Activated CD8-positive, alpha-beta T cell treated with anti-CD3 and anti-CD28 coated beads, Interleukin-2, amount 10 ng/mL, durations not matched to agents 7 days and 5 days (primary cell): ENCODE measurements at places on chromosomes 5 and 9. TPM values are rescaled to one million over a fixed set of nuclear protein-coding genes. Genes with fewer than 3 reads are reported as not detected.

ZFR gene
- 46.3 TPM for total RNA-seq

CCL21 gene
- not detected for total RNA-seq

SLCO6A1 gene
- total RNA-seq: not detected

RLN2 gene
- total RNA-seq: 2.2 TPM

C6 gene
- total RNA-seq: not detected

MAT2B gene
- 74.1 TPM for total RNA-seq

TRIM36 gene
- total RNA-seq: 0.24 TPM

RNF183 gene
- total RNA-seq: not detected

RORB gene
- 0.16 TPM for total RNA-seq

ORM2 gene
- total RNA-seq: not detected

- DNase-seq: no peak
These were observed 44.4 kb downstream of the PRKACG start for GRCh38 chr9:68969538-68969937.

DNA sequence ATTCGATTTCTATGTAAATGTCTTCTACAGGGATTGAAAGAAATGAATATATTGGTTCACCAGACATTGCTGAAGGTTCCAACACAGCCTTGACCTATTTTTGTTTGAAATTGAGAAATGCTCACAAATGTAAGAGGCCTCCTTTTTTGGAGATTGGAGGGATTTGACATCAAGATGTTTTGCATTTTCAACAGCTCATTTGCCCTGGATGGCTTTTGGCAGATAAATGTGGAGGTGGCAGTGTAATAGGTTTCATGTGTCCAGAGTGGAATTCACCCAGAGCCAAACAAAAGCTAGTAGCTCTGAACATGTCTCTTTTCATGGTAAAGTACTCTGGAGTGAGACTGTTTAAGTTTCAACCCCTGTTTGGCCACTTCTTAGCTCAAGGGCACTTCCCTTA is 77.3 kb downstream of the PALM2AKAP2 start:
- no peak for DNase-seq

DNA sequence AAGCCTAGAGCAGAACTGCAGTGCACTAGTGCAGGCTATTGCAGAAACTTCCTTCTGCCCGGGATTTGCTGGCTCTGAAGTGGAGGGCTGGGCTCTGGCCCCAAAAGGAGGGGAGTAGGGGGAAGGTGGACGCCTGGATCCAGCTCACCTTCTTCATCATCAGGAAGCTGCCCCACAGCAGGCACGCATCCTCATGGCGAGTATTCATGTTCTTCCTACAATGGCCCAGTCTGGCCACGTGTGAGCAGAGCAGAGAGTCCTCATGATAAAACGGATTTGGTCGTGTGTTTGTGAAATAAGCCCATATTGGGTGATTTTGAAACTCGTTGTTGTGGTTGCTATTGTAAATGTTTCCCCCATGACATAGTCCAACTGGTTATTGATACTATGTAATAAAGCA is 8.2 kb upstream of the GLIPR2 start:
- no peak for DNase-seq

DNA sequence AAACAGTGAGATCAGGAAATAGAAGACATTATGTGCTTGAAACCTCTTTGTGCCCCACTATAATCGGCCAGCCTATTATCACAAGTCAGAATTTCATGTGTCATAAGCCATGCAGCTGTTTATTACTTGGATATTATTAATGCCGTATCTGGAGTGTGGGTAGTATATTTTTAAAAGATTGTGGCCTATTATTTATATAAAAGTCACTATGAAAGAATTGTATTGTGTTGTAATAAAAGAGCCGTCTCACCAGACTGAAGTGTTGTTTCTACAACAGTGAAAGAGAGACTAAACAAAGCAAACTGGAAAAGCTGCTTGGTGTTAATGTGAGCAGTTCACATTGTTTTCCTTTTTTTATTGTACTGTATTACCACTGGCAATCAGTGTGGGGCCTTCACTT is 449.1 kb downstream of the PSAT1 start:
- DNase-seq: no peak

DNA sequence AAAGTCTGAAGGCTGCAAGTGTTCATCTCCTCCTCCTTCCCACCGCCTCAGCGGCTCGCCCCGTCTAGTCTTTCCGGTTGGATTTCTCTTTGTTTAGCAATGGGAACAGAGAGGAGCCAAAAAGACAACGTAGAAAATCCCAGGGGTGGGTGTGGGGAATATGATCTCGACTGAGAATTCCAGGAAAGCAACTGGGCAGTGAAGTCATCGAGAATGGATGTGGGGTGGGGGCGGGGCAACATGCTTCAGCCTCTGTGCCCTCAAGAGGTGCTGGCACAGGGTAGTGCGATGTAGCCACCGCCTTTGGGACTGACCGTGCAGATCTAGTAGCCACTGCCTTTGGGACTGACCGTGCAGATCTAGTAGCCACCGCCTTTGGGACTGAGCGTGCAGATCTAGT is 12.9 kb downstream of the MSX2 start:
- no peak for DNase-seq

GRCh38 chr9:4327504-4328191 is 27.8 kb upstream of the GLIS3 start:
- DNase-seq: no peak

DNA sequence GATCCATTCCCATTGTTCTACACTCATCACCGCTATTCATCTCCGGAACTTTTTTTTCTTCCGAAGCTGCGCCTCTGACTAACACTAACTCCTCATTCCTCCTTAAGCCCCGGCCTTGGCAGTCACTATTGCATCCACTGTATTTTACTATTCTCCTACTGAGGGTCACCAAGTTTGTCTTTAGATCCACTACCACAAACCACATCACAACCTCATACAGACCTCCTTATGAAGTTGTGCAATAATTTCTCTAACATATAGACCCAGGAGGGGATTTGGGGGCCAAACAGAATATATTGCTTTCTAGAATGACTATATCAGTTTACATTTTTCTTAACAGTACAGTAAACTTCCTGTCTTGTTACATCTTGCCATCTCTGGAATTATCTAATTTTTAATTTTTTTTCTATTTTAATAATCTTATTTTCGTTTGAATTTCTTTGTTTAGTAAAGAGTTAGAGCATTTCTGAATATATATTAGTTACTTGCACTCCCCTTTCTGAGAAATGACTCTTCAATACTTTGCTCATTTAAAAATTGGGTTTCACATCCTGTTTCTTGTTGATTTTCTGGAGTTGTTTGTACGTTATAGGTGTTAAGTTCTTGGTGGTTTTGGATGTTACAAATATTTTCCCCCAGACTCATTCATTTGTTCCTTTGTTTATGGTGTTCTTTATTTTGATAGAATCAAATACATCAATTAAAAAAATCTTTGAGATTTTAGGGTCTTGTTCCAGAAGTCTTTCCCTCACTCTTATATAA is 37.1 kb downstream of the DMRT2 start:
- no peak for DNase-seq

GRCh38 chr5:115467628-115468027 is 76.9 kb downstream of the FEM1C start:
- DNase-seq: no peak

DNA sequence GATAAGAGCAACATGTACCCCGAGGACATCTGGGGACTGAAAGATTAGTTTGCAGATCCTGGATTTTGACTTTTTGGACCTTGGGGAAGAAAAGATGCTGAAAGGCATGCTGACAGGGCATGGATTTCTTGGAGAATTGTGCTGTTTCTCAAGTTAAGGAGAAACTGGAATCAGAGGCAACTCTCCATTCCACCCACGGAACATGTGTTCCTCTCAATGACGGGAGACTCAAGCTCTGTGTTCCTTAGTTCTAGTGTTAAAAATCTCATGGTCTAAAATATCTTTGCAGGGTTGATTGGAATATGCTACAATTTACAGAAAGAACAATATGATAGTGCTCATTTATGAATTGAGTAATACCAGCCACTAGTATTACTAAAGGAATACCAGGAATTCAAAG is 34.4 kb upstream of the CDH12 start:
- no peak for DNase-seq

- no peak for DNase-seq
These were observed 125.5 kb downstream of the TENT4A start for GRCh38 chr5:6838736-6839135.

- DNase-seq: no peak
These were observed 373.6 kb upstream of the SGCD start for GRCh38 chr5:155953335-155953734.

DNA sequence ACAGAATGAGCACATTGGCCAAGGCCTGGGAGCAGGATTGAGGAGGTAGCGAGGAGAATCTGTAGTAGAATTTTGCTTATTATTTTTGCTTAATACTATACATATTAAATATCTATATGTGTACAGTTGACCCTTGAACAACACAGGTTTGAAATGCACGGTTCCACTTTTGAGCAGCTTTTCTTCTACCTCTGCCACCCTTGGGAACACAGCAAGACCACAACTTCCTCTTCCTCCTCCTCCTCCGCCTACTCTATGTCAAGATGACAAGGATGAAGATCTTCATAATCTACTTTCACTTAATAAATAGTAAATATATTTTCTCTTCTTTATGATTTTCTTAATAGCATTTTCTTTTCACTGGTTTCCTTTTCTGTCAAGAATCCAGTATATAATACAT is 541.4 kb downstream of the KCTD16 start:
- DNase-seq: no peak

DNA sequence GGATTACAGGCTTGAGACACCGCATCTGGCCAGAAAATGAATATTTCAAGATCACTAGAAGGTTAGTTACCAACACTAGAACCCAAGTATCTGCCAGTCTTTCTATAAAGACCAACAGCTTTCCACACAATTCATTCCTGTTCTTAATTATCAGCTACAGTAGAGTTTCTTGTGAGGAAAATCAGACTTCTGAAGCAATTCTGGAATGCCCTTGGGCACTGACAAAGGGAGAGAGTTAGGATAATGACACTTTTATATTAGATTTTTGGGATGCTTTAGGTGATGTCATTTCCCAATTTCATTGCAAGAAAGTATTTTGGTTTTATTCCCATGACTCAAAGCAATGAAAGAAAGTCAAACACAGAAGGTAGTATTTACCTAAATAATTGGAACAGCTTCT is 497.0 kb upstream of the TUSC1 start:
- no peak for DNase-seq

DNA sequence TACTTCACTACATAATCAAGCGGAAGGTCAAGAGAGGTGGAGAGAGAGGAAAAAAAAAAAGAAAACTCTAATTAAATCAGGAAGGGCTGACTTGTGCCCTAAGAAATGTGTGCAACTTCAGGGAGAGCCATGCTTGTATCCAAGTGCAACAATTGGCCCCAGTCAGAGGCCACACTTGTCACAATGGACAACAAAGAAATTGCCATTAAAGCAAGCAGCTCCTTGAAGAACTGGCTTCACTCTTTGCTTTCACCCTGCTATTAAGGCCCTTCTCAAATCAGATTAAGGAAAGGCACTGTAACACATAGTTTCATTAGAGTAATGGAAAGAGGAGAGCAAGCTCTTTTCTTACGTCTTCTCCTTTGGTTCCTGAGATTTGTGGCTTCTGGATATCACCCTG is 480.9 kb upstream of the WWC1 start:
- no peak for DNase-seq

GRCh38 chr5:131379723-131380122 is 115.9 kb downstream of the CDC42SE2 start:
- peak; percentile 62 for DNase-seq
